Forelimb muscle (tissue), 1 donor: ENCODE measurements at places on chromosomes 7 and 10. TPM values are rescaled to one million over a fixed set of nuclear protein-coding genes. Genes with fewer than 3 reads are reported as not detected.

MOGAT3 gene
- not detected for polyA plus RNA-seq

GRCh38 chr7:7914547-7914946 is 54.0 kb upstream of the GLCCI1 start:
- no peak for DNase-seq

DNA sequence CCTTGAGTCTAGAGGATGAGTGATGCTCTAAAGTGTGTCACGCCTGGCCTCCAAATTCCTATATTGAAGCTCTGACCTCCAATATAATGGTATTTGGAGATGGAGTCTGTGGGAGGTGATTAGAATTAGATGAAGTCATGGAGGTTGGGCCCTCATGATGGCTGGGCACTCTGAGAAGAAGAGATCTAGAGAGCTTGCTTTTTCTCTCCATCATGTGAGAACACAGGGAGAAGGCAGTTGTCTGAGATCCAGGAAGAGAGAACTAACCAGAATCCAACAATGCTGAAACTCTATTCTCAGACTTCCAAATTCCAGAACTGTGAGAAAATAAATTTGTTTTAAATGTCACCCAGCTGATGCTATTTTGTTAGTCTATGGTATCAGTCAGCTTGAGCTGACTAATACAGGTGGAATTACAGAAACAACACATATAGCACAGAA is 15.1 kb downstream of the RNF216 start:
- DNase-seq: no peak

PTN gene
- polyA plus RNA-seq: 44.9 TPM

DNA sequence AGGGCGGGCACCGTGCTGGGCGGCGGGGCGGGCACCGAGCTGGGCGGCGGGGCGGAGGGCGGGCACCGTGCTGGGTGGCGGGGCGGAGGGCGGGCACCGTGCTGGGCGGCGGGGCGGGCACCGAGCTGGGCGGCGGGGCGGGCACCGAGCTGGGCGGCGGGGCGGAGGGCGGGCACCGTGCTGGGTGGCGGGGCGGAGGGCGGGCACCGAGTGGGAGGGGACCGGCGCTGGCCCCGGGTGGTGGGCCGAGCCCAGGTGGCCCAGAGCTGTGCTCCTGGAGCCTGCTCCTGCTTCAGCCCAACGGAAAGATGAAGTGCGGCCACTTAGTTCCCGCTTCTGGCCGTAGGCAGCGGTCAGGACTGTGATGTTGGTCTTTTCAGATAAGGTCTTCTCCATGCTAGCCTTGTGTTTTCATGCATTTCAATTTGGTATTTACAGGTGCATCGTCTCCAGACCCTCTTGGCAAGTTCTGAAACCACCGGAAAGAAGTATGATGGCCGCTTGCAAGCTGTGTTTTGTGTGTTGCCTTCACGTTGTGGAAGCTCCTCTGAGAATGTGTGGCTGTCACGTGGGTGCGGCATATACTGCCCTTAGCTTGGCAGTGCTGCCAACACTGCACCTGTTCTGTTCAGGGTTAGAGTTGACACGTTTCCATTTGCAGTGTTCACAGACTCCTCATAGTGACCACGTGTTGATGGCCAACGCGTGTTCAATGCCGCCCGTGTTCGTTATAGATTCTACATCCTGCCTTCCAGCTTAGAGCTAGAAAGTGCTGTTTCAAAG is 25.2 kb downstream of the IQCE start:
- DNase-seq: no peak

KLF14 gene
- 1.1 TPM for polyA plus RNA-seq

TLX1 gene
- not detected for polyA plus RNA-seq

TAS2R41 gene
- polyA plus RNA-seq: not detected

GRCh38 chr10:3563298-3563697 is 221.7 kb downstream of the KLF6 start:
- DNase-seq: no peak

FFAR4 gene
- polyA plus RNA-seq: 0.04 TPM

DNA sequence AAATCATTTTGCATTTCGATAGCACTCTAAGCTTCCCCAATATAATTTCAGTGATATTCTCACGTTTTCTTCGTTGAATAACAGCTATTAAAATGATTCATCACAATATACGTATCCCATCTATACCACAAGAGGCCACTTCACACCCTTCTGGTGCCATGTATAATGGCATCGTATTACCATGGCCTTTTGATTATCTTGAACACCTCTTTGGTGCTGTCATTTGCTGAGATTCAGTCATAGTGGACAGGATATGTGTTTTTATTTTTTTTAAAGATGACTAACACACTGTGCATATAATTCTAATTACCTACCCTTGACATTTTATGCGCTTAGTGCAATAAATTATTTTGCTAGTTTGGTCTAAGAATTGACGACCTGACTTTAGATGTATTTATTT is 6.7 kb upstream of the INSYN2A start:
- no peak for DNase-seq

DNA sequence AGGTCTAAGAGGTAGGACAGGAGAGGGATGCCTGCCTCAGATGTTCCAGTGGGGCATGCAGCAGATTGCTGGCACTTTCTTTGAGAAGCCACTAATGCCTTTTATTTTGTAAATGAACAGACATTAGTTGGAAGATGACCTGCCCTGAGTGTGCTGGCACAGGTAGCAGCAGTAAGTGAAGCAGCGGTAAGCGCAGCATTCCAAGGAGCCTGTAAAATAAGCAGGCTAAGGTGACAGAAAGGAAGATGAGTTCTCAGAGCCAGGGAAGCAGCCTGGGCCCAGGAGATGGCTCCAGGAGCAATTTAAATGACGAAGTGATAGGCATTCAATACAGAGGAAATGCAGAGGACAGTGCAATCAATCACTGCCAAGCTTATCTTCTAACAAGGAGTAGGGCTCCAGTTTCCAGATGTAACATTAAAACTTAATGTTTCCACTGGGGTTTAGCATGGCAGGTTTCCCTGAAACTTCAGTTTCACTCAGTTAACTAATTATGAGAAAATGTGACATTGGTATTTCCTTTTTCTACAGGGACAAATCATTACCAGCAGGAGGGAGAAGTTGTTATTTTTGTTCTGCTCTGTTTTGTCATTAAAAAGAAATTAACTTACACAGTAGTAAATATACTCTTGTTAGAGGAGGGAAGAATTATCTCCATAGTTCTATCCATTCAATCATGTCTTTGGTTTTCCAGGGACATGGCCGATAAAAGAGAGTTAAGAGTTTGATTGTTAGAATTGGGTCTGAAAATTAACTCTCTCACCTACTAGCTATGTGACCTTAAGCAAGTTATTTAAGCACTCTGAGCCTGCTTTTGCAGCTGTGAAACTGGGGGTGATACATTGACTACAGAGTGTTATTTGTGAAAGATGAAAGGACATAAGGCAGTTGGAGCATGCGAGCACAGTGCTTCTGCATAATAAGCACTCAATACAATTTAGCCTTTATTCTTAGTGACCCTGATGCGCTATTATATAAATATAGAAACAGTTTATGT is 96.6 kb upstream of the PTN start:
- no peak for DNase-seq

DNA sequence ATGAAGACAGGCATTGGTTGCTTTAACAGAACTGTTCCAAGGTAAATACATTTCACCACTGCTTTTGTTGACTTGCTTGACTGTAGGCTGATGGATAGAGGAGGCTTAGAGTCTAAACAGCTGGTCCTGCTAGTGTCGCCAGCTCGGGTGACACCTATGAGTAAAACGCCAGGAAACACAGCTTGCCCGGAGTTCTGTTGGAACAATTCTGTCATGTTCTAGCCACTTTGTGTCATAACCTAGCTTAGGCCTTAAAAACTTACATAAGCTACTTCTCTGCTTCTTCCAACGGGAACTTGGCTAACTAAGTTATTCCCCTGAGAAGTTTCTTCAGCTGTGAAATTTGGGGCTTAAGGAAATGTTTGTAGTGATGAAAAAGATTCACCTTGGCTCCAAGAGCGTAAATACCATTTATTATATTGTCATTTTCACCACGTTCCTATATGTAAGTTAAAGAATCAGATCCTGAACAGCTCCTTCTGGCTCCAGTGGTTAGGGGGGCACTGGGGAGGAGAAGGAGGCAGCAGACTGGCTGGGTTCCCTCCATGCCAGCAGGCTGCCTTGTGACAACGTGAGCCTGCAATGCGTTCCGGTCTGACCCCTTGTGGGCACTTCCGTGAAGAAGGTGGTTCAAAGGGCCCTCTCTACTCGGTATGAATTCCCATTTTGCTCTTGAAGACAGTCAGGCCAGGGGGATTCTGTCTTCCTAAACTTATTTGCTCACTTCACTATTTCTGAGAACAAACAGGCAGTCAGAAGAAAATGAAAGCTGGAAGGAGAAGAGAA is 253.2 kb downstream of the BMPER start:
- DNase-seq: no peak

GRCh38 chr7:32258265-32258664 is 188.1 kb upstream of the PDE1C start:
- DNase-seq: no peak

- DNase-seq: no peak
These were observed 68.6 kb upstream of the KMT2C start for GRCh38 chr7:152504367-152504766.

DNA sequence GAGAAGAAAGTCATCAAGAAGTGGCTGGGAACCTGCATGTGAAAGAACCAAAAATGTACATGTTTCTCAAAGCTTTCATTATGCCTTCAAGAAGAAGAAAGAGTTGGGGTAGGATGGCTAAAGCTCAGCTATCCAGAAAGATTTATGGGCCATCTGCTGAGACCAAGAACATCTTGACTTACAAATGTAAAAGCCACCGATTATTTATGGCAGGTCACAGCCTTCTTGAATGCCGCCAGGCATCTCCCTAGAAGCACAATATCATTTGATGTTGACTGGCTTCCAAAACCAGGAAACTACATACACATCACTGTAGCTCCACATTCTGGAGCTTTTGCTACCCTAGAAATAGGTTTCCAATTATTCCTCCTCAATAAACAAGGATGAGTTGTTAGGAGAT is 254.2 kb upstream of the AOAH start:
- DNase-seq: no peak

DNA sequence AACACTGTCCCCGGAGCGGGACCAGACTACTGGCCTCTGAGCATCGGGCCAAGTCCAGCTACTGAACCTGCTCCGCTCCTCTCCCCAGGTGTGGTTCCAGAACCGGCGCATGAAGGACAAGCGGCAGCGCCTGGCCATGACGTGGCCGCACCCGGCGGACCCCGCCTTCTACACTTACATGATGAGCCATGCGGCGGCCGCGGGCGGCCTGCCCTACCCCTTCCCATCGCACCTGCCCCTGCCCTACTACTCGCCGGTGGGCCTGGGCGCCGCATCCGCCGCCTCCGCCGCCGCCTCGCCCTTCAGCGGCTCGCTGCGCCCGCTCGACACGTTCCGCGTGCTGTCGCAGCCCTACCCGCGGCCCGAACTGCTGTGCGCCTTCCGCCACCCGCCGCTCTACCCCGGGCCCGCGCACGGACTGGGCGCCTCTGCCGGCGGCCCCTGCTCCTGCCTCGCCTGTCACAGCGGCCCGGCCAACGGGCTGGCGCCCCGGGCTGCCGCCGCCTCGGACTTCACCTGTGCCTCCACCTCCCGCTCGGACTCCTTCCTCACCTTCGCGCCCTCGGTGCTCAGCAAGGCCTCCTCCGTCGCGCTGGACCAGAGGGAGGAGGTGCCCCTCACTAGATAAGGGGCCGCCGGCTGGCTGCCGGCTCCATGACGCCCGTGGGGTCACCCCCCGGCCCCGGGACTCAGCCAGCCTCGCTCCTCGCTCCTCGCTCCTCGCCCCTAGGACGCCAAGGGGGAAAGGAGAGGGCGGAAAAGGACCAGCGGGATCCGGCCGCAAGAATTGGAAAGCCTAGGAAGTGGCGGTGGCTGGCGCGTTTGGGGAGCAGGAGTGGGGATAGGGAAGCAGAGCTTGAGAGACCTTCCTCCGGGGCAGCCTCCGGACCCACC is 3.4 kb downstream of the EVX1 start:
- no peak for DNase-seq

DNA sequence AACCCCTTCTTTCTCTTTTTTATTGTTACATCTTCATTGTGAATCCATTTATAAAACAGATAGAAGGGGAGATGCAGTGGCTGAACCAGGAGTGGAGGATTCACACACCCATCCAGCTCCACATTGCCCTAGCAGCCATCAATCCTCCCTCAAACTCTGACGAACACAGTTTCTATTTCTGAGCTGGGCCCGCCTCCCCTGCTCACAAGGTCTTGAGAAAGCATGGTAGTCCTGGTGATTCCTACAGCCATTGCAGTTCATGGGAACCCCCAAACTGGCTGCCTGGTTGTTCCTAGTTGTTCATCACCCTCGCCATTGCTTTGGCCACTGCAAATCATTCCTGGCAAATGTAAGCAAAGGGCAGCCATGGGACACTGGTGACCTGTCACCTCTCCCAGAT is 258.5 kb upstream of the AOAH start:
- DNase-seq: no peak

GRCh38 chr10:101901340-101901739 is 57.7 kb upstream of the KCNIP2 start:
- no peak for DNase-seq

DNA sequence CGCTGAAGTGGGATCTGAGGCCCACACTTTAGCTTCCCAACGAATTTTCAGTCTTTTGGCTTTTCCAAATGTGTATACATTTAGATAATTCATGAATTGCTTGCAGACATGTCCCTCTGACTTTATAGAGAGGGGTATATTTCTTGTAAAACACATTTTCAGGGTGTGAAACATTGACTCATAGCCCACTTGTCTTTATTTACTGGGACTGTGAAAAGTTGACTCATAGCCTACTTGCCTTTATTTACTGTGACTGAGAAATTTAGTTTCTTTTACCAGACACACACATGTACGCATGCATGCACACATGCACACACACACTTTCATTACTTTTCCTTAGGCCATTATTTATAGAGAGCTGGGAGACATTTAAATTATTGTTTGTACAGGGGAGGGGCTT is 79.1 kb downstream of the VTI1A start:
- no peak for DNase-seq

DNA sequence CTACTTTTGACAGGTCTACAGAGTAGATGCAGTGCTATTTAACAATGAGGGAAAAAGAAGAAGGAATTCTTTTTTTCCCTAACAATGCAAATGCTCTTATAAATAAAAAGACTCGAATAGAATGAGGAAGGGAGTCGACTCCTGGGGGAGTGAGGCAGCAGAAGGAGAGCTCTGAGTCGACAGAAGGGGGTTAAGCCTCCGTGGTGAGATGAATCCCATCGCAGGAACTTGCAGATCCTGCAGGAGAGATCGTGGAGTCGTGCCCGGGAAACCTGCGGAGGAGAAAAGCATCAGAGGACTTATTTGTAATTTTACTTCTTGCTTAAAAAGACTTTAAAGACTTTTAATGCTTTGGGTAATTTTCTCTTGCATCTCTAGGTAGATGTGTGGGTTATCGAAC is 17.4 kb downstream of the ITIH2 start:
- no peak for DNase-seq

DNA sequence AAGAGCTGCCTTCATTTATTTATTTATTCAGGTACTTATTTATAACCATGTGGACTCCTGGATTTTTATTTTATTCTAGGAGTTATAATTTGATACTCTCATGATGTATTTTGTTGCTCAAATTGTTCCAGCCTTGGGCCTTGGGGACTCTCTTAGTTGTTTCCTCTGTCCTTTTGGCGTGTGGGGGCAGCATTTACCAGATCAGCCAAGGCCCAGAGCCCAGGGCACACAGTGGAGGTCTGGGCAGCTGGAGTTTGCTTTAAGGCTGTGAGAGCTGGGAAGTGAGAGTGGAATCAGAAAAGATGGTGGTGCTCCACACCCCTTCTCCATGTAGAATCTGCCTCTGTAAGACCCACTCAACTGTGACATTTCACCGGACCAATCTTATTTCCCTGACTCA is 398.9 kb downstream of the RPS24 start:
- DNase-seq: no peak

ATG9B gene
- polyA plus RNA-seq: 0.73 TPM

KIN gene
- 12.1 TPM for polyA plus RNA-seq

PLPP4 gene
- 0.10 TPM for polyA plus RNA-seq

INHBA gene
- polyA plus RNA-seq: 3.4 TPM
